ENCODE measurements at places on chromosomes 11 and 22.

DNA sequence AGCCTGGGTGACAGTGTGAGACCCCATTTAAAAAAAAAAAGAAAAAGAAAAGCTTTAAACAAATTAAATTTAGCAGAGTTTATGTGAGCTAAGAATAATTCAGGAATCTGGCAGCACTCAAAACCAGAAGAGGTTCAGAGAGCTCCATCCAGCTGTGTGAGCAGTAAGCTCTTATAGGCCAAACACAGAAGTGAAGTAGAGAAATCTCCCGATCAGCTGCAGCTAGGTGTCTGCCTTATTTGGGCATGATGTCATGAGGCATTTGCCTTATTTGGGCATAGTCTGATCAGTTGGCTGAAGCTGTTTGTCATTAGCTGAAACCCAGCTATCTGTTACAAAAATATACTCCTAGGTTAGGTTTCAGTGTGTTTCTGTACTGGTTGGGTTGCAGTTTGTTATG is 8.2 kb downstream of the MS4A15 start:
- no peak for DNase-seq

GRCh38 chr22:23763579-23763945 is 772 bp downstream of the C22orf15 start:
- peak; percentile 52 for DNase-seq

GRCh38 chr11:130852589-130852988 is 63.7 kb downstream of the SNX19 start:
- DNase-seq = no peak

GRCh38 chr11:77065878-77066228 is 918 bp upstream of the CAPN5 start:
- no peak for DNase-seq

DNA sequence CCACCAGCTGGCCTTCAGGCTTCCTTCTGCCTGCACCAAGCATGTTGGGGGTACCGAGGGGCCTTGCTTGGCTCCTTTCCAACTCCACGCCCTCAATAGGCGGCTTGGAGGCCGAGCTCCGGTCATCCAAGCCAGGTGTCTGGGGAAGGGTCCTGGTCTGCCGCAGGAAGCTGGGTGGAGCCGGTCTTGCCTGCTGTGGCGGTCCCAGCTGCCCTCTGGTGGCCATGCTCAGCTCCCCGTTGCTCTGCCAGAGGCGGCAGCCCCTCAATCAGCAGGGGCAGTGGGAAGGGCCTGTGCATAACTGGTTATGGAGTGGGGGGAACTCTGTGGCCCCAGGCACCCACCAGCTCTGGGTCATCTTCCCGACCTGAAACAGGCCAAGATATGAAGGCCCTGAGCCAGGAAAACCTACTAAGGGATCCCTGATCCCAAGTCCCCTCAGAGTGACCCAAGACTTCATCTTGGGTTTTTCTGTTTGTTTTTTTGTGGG is 3.2 kb downstream of the ARVCF start:
- peak; percentile 10 for DNase-seq

- no peak for DNase-seq
Measured at GRCh38 chr11:111012491-111012890, 233.0 kb upstream of the POU2AF2 start.

GRCh38 chr22:17733466-17733865 is 40.8 kb downstream of the BID start:
- DNase-seq = no peak

GRCh38 chr11:15367695-15368094 is 253.0 kb downstream of the INSC start:
- no peak for DNase-seq
